ENCODE measurements at places on chromosomes 11 and 22. TPM values are rescaled to one million over a fixed set of nuclear protein-coding genes. Genes with fewer than 3 reads are reported as not detected.

DNA sequence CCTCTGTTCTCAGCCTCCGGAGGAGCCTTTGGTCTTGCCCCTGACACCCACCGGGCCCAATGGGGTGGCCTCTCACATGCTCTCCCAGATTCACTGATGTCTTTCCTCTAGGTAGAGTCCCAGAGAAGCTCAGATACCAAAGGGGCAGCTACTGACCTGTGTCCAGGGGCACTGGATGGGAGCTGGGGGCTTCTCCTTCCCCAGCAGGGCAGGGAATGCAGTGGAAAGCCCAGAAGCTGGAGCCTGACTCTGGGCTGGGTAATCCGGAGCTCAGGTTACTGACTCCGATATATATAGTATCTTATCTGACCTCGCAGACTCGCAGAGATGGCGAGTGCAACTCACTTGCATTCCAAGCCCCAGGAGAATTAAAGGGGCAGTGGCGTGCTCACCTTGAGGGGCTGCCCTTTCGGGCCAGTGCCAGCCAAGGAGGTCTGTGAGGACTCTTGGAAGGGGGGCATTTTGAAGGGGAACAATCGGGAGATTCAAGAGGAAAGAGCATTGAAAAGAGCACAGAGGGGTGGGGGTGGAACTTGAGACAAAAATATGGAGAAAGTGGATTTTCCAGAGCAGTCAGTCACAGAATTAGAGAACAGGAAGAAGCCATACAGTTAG is 2.5 kb downstream of the USP2 start:
- DNase-seq, result no peak

DNA sequence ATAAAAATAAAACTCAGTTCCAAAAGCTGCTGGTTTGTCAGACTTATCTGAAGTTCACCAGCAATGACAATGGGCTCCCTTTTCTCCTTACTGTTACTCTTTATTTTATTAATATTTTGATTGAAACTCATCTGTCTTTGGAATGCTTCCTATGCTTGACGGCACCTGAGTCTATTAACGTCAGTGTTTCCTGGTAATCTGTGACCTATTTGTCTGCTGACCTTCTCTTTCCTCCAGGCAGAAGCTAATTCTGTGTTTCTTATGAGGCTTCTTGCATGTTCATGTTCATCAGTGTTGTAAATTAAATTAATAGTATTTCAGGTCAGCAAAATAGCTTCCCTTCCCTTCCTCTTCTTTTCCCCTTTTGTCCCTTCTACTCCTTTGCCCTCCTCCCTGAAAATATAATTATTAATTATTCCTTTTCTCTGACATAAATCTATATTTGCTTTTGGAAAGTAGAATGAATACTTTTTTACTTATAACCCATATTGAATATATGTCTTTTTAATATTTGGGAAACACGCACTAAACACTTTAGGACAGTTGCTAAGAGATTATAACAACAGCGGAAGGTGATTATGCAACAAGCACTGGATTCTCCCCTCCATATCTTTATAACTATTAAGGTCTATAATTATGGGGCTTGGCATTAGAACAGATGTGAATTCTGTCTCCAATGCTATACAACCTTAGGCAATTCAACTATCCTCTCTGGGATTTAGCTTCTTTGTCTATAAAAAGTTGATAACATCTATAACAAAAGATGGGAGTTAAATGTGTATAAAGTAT is 32.1 kb upstream of the PCF11 start:
- DNase-seq, result no peak

DNA sequence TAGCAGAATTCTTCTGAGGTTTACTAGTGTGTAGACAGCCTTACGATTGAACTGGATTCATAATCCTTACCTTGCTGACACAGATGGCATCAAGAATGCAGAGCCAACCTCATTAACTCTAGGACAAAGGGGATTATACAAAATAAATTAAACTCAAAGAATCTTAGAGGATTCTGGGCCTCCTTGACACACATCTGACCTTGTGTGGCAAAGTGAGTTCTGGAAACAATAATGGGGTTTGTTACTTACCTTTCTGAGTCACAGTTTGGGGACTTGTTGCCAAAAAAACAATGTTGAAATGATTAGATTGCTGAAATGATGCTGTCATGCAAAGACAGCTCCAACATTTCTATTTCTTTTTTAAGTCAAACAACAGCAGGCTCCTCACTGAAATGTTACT is 179.1 kb upstream of the ISX start:
- no peak for DNase-seq

DNA sequence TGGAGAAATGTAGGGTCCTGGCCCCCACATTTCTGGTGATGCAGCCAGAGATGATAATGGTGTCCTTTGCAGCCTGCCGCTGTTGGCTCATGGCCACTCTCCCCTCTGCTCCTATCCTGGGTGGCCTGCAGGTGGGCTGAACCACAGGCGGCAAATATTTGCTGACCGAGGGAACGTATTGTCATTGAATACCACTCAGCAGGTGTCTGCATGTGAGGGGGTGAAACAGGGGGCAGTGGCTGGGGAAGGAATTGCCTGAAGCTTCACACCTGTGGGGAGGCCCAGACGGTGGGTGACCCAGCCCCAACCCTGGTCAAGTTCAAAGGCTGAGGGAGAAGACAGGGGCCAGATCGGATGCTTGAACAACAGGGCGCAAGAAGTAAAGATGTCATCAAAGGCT is 73.3 kb upstream of the WNT11 start:
- DNase-seq, result no peak

GRCh38 chr11:14458377-14458776 is 41.2 kb downstream of the COPB1 start:
- DNase-seq, result no peak

- no peak for DNase-seq
Observed at GRCh38 chr11:44747316-44747715, 20.6 kb downstream of the TSPAN18 start.

GRCh38 chr11:134802116-134802515 is 390.1 kb upstream of the B3GAT1 start:
- no peak for DNase-seq

- no peak for DNase-seq
Observed at GRCh38 chr11:75518771-75519653, 6.7 kb downstream of the GDPD5 start.

- DNase-seq, result peak; percentile 26
Observed at GRCh38 chr11:1292644-1293618, 16.5 kb downstream of the TOLLIP start.

DNA sequence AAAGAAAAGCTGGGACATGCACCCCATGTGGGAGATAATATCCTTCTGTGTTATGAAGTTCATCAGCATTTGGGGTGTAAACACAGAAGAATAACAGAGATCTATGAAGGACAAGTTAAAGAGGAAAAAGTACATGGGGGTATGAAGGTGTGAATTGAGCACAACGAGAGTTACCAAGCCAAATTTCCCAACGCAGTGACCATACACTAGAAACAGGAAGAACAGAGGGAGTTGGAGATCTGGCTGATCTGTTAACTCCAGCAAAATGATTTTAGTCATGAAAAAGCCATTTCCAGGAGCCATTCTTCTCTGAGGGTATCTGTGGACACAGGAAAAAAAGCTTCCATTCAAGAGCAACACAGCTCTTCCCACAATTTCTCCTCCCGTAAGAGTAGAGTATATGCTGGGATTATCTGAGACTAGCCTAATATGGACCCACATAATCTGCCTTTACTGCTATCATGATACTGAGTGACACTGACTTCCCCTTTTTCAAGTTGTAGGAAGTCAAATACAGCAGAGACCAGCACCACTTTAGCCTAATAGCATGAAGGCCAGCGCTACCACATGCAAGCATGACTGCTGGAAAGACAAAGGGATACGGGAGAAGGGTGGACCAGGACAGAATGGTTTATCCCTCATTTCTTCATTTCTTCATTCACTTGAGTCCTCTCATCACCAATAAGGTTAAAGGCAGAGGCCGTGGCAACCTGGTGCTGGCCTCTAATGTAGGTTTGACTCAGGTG is 19.6 kb upstream of the OR8D2 start:
- no peak for DNase-seq

DNA sequence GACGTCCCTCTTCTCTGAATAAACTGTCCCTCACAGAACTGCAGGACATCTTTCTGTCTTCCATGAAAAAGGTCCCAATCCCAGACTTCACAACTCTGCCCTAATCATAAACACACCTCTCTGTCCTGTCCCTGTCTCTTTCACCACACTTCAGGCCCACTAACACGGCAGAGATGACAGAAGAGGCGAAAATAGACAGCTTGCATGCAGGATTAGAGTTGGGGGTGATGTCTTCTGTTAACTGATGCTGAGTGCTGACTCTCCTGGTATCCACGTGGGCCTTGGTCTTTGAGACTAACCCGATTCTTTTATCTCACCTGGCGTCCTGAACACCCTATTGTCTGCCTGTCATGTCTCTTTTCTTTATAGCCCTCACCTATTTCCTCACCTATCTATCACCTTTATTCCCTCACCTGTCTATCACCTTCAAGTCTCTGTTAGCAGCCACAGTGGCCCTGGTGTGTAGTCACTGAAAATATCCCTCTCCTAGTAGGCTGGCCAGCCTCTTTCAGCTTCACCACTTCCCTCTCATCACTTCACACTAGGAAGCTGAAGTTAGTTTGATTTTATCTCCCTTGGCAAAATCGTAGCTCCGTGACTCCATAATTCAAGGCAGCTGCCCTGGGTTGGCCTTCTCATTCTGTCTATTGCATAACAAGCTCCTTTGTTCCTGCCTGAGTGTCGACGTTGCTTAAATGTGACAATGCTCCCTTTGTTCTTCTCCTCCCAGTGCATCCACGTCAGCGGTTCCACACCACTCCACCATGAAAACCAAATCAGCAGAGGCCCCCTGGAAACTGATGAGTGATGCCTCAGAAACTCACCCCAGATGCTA is 30.6 kb upstream of the DRD2 start:
- DNase-seq, result no peak

DNA sequence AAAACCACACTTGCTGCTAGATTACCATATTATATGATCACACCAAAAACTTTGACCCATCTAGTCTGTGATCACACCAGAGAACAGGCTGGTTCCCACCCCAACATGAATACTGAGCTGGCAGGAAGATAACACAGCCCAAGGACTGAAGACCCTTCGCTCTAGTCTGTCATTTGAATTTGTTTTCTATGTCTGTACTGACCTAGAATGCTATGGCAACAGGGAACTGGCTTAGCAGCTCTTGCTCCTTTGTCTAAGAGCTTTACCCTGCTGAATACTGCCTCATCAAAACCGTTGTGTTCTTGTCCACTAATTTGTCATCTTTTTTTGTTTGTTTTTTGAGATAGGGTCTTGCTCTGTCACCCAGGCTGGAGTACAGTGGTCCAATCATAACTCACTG is 420.4 kb downstream of the AASDHPPT start:
- DNase-seq, result no peak

DNA sequence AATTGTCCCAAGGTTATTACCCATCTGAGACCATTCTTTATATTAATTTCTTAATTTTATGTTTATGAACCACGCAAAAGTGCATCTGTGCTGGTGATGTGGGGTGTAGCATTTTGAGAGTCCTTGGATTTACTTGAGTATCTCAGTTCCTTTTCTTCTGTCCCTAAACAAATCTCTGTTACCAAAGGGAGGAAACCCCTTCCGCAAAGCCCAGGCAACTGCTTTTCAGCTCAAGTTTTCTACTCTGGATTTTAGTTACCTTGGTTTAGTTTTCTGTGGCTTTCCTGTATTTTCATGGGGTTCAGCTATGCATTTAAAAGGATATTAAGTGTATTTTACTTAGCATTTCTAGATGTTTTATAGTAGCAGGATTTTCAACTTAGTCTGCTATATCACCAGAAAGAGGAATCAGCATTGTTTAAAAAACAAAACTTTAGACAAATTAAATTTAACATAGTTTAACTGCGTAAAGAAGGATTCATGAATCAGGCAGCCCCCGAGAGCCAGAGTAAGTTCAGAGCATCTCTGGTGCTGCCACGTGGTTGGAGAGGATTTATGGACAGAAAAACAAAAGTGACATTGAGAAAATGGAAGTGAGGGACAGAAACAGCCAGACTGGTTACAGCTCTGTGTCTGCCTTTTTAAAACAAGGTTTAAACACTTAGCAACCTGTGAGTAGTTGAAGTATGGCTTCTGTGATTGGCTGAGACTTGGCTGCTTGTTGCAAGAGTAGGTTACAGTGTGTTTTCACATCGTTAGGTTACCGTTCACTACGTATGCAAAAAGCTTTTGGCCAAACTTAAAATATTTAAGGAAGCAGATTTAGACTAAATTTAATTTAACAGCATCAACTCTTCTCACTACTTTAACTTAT is 9.6 kb downstream of the ADM start:
- no peak for DNase-seq

GRCh38 chr22:50731811-50732624 is 6.0 kb upstream of the ACR start:
- DNase-seq, result peak; percentile 55

DNA sequence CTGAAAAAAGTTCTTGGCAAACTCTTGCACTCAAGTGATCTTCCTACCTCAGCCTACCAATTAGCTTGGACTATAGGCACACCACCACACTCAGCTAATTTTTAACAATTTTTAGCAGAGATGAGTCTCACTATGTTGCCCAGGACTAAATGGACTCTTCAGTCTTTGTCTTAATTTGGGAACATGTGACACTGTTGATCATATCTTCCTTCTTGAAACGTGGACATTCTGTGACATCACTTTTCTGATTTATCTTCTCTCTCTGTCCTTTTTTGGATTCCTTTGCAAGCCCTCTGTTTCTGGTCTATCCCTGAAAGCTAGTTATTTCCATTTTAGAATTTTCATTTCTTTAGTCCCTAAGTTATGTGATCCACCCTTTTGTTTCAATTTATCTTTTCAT is 42.0 kb downstream of the RSF1 start:
- DNase-seq, result no peak

DNA sequence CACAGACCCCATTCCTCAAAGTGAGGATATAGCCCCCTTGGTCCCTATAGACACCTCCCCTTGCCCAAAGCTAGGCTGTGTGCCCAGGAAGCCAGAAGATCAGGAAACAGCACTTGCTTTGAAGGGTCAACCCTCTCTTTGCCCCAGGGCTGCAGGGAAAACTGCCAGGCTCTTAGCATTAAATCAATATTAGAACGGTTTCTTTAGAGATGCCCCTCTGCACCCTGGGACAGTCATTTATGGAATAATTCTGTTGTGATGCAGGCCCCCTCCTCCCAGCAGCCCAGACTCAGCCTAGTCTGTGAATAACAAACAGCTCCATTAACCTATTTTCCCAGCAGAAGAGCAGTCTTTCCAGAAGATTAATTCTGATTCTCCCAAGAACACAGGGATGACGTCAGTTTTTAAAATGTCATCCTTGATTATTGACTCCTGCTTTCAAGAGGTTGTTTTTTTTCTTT is 11.6 kb upstream of the CAPN5 start:
- no peak for DNase-seq

DNA sequence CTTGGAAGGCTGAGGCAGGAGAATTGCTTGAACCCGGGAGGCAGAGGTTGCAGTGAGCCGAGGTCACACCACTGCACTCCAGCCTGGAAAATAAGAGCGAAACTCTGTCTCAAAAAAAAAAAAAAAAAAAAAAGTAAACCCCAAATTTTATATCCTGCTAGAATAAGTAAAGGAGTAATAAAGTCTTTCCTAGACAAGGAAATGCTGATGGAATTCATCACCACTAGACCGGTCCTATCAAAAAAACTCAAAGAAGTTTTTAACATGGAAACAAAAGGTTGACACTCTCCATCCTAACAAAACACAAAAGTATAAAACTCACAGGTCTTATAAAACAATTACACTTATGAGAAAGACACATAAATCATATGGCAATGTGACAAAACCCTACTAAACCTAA is 213.9 kb downstream of the SBF2 start:
- no peak for DNase-seq

CSRP3 gene
- total RNA-seq, result not detected

SCGB2A2 gene
- not detected for total RNA-seq

GPR83 gene
- 0.17 TPM for total RNA-seq

CSKMT gene
- total RNA-seq, result 23.3 TPM

PSMC3 gene
- total RNA-seq, result 115 TPM
